ENCODE measurements at places on chromosomes 6 and 20.
A peak's percentile ranks its signal among the peaks of the same experiment; 100 is the strongest.

DNA sequence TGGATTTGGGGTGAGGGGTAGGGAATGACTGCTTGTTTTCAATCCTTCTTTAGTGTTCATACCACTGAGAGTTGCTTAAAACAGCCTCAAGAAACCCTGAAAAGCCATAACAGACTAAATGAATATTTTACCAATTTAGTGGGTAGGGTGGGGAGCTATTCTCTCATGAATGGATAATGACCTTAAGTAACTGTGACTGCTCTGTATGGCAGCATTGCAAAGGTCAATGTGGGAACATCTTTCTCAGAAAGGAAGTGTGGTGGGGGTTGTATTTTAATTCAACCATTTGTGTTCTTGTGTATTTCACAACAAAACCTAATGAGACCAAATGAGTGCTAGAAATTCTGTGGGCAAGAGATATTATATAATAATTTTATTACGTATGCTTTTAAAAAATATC lies 55.7 kb downstream of the PHACTR2 start:
- DNase-seq: no peak

- DNase-seq: no peak
Measured at GRCh38 chr20:2364044-2364443, 16.7 kb upstream of the TGM6 start.

DNA sequence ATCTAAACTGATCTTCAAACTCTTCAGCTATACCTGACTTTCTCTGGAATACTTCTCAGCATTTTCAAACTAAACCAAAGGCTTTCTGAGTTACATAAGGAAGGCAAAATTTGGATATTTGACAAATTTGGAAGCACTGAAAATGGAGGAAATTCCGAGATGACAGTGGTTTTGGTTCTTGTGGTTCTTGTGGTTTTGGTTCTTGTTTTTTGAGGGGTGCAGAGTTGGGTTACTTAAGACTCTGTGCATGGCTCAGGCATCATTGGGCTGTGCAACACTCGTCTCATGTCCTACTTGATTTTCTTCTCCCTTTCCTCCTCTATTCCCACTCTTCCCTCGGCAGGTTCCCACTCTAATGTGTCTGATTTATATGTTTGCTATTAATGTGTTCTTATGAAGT lies 78.0 kb downstream of the SLC22A3 start:
- no peak for DNase-seq

DNA sequence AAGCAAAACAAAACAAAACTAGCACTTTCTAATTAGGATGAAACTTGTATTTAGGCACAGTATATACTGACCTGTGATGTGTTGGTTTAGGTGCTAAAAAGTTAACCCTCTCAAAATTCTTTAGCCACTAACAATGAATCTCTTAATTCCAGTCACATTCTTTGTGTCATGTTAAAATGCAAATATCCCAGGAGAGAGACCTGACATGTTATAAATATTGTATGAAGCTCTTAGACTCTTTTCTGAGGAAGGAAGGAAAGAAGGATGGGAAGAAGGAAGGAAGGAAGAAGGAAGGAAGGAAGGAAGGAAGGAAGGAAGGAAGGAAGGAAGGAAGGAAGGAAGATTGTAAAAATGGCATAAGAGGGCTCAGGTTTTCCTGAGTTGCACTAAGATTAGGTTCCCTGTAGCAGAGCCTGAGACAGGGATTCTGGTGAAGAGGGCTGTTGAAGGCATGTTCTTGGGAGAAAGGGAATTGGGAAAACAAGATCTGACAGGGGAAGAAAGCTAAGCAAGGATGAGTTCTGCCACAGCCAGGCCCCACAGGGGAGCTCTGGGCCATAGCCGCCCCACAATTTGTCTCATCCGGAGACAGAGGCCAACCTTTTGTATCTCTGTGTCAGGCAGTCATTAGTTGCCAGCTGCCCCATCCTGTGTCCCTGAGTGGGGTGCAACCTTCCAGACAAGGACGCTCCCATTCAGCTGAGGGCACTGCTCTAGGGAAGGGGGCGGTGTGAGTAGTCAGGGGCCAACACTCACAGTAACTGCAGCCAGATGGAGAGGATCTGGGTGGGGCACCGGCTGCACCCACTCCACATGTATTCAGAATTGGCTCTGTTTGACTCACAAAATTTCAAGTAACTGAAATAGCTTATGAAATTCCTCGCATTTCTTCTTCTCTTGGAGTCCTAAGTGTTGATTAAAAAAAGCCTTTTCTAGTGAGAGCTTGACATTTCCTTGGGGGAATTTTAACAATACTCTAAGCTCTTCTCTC lies 189.3 kb upstream of the ARG1 start:
- no peak for DNase-seq

GRCh38 chr6:144500892-144501291 lies 215.8 kb downstream of the UTRN start:
- no peak for DNase-seq

DNA sequence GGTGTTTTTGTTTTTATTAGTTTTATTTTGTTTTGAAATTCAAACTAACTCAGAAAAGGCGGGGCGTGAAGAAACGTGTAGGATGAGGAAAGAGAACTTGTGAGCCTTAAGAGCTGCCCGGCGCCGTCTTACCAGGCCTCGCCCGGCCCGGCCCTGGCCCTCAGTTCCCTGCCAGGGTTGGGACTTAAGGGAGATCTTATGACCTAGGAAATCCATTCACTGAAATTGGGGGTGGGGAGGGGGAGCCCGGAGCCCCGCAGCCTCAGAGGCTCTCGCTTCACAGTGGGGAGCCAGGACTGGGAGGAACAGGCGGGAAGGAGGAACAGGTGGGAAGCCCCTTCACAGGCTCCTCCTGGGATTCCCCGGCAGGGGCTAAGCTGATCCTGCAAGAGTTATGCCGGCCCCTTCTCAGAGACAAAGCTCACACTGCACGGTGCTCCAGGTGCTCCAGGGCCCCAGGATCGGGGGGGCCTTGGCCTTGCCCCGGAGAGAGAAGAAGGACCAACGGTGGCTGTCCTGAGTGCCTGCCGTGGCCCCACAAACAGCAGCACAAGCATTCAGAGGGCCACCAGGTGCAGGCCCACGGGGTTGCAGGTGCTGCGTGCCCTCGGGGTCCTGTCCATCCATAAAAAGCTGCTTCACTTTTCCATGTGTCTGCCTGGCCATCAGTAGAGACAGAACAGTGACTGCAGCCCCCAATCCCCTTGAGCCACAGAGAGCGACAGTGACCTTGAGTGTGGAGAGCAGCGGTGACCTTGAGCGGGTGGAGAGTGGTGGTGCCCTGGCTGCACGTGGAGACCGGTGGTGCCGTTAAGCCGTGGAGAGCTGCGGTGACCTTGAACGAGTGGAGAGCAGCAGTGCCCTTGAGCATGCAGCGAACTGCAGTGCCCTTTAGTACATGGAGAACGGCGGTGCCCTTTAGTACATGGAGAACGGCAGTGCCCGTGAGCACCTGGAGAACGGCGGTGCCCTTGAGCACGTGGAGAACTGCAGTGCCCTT lies 152.7 kb downstream of the DLL1 start:
- DNase-seq: no peak

- DNase-seq: no peak
Measured at GRCh38 chr20:32779500-32780211, 17.5 kb downstream of the DNMT3B start.

- no peak for DNase-seq
Measured at GRCh38 chr20:48728042-48728825, 99.6 kb downstream of the PREX1 start.

GRCh38 chr6:157381631-157382621 lies 936 bp downstream of the ZDHHC14 start:
- DNase-seq: peak; percentile 70

All from activated CD4-positive, alpha-beta T cell treated with anti-CD3 and anti-CD28 coated beads, Interleukin-2, amount 50 U/mL, for 48 hours (primary cell).